ENCODE measurements at places on chromosomes 3 and 15. TPM values are rescaled to one million over a fixed set of nuclear protein-coding genes. Genes with fewer than 3 reads are reported as not detected.

The PFN2 gene
- total RNA-seq: 4.4 TPM

The SLC24A5 gene
- not detected for total RNA-seq

The NOX5 gene
- total RNA-seq: not detected

The TOP2B gene
- 145 TPM for total RNA-seq

The SPSB4 gene
- not detected for total RNA-seq

DNA sequence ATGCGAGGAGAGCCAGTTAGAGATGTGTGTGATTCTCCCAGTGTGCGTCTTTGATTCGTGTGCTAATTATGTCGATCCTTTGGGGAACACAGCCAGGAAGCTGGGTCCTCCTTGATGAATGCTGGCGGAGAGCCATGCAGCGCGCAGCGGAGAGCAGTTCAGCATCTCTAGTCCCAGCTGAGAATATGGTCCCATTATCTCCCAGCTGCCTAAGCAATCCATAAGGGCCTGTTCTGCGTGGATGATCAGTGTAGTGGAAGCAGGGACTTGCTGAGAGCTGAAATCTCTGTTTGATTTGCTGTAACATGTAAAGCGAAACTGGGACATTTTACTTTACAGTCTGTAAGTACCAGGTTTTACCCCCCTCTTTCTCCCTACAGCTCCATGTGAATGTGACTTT lies 412.7 kb downstream of the CNTN4 start:
- DNase-seq: no peak
